ENCODE measurements at places on chromosomes 11 and 22. TPM values are rescaled to one million over a fixed set of nuclear protein-coding genes. Genes with fewer than 3 reads are reported as not detected.

The VPS37C gene
- polyA plus RNA-seq: 23.9 TPM

The NLRP10 gene
- polyA plus RNA-seq: not detected

The OR10W1 gene
- not detected for polyA plus RNA-seq

The FERMT3 gene
- polyA plus RNA-seq: 67.3 TPM

The FADS1 gene
- 35.1 TPM for polyA plus RNA-seq

The B3GAT3 gene
- 58.0 TPM for polyA plus RNA-seq

The PHF5A gene
- polyA plus RNA-seq: 46.2 TPM

The ZBED5 gene
- 18.0 TPM for polyA plus RNA-seq

The RPS19BP1 gene
- polyA plus RNA-seq: 199 TPM

The P2RX6 gene
- polyA plus RNA-seq: 0.21 TPM

The GGT5 gene
- 58.7 TPM for polyA plus RNA-seq

The SLC43A1 gene
- 10.3 TPM for polyA plus RNA-seq

The INSC gene
- polyA plus RNA-seq: 0.57 TPM

The GLYATL1 gene
- 0.05 TPM for polyA plus RNA-seq

The TENM4 gene
- 0.28 TPM for polyA plus RNA-seq

The PATE4 gene
- polyA plus RNA-seq: not detected

The IFITM2 gene
- 1,063 TPM for polyA plus RNA-seq

The MS4A3 gene
- 2.6 TPM for polyA plus RNA-seq

The TSSK2 gene
- polyA plus RNA-seq: 0.08 TPM

The FAM76B gene
- polyA plus RNA-seq: 10.2 TPM

The CLDN5 gene
- polyA plus RNA-seq: 406 TPM
